B cell (primary cell): ENCODE measurements at places on chromosomes 16 and 17. TPM values are rescaled to one million over a fixed set of nuclear protein-coding genes. Genes with fewer than 3 reads are reported as not detected.

- peak; percentile 78 for DNase-seq
Observed at GRCh38 chr17:76528156-76528527, 9.4 kb downstream of the CYGB start.

DNA sequence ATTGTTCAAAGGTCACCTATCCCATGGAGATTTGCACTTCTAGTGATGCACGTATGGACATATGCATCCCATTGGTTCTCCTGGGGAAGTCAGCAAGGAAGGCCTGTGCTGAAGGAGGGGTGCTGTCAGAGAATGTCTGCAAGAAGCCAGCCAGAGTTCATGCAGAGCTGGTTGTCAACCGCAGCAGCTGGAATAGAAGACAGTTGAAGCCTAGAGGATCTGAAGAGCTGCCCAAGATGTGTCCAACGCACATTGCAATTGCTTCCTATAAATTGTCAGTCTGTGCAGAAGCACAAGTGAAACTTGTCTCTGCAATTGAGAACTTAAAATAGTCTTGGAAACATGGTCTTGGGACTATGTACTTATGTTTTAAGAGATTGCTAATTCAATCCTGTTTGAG lies 82.1 kb upstream of the CNTNAP4 start:
- DNase-seq, result no peak

DNA sequence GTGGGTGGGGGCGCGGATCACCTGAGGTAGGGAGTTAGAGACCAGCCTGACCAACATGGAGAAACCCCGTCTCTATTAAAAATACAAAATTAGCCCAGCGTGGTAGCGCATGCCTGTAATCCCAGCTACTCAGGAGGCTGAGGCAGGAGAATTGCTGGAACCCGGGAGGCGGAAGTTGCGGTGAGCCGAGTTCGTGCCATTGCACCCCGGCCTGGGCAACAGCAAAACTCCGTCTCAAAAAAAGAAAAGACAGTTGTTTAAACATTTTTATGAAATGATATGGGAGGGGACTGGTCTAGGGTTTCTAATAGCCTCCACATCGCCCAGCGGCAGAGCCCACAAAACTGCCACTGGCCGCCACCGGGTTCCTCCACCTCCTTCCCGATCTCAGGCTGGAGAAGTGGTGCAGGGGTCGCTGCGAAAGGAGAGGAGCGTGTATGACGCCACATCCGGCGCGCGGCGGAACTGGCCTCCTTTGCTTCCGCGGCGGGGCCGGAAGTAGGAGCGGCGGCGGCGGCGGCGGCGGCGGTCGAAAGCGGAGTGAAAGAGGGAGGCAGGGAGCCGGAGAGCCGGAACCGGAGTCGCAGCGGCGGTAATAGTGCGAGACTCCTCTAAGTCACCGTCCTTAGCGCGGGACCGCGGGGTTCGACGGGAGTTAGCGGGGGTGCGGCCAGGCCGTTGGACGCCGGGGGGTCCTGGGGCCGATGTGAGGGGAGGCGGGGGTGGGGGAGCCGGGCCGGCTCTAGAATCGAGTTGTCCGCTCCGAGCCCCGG lies at the start of gene PPP4C:
PPP4C (plus strand) TSS at position 492 of the 773 bp plus-strand sequence. CDS start 384 bp downstream, outside the sequence.
- DNase-seq, result peak; percentile 93

The CLEC18A gene
- 0.52 and 1.3 TPM in 2 replicates for polyA plus RNA-seq

- no peak for DNase-seq
Observed at GRCh38 chr17:69978056-69978646, 96.9 kb upstream of the KCNJ16 start.

DNA sequence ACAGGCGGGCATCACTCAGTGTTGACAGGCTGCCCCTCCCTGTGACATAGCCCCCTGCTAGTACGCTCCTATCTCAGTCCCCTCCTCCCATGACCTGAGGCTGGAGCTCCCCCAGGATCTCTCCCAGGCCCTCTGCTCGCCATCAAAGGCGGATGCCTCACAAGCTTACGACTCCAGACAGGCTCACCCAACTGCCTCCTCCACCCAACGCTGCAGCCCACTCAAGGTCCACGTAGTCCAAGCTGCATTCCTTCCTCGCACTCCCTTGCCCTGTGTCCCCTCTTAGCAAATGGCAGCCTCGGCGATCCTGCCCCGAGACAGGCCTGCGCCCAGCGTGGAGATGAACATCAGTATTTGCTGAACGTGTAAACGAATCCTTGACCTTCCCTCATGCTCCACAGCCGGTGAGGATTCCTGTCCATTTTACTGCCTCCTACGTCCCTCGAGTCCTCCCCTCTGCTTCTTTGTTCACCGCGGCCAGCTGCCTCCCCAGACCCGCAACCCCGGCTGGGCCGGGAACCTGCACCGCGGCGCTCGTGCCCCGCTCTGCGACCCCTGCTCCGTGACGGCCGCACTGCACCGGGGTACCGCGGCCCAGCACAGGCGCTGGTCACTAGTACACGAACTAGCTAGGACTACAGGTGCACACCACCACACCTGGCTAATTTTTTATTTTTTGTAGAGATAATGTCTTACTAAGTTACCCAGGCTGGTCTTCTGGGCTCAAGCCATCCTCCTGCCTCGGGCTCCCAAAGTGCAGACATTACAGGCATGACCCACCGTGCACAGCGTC lies 838 bp upstream of the TMEM97 start:
- DNase-seq, result peak; percentile 33

DNA sequence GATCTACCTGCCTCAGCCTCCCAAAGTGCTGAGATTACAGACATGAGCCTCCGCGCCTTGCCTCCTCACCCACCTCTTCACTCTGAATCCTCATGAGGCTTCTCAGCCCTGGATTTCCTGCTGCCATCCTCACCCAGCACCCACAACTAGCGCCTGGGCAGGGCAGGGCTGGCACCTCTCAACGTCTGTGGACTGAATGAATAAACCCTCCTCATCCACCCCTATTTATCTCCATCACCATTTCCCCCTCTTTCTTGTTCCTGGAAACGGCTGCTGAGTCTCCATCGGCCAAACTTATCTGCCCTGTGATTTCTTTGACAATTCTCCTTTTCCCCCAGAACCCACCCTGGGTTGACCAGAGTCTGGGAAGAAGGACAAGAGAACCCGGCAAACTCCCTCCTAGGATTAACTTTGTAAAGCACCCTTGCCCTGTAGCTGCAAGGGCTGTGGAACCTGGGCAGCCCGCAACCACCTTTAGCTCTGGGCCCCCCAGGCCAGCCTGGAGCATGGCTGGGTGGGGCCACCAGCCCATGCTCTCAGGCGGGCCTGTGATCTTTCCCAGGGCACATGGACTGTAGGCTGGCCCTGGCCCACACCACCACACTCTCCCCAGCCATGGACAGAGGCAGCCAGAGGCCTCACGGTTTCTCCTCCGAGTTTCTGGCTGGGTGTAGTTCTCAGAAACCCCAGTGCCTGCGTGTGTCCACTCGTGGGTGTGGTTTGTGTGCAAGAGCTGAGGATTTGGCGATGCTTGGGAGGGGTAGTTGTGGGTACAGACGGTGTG lies 2.4 kb downstream of the SPN start:
- DNase-seq, result peak; percentile 38

The C17orf107 gene
- 4.6 and 9.4 TPM in 2 replicates for polyA plus RNA-seq

The BEAN1 gene
- polyA plus RNA-seq, result not detected in 2 replicates

DNA sequence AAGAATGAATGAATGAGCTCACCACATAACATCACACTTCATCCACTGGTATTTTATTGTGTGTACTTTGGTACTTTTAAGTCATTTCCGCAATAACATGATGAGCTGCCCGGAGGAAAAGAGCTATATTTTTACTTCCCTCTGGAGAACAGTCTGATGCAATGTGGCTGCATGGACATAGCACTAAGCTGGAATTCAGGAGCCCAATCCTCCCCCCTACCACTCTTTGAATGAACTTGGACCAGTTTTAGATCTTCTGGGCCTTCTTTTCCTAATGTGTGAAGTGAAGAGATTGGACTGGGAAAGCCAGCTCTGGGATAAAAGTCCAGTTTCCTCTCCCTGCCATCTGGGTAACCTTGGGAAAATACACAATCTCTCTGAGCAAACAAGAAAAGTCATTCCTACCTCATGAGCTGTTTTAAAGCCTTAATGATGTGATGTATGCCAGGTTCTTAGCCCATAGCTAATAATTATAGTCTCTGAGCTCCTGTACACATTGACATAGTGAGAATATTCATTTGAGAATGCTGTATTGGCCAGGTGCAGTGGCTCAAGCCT lies 79.3 kb downstream of the ABCC12 start:
- no peak for DNase-seq

GRCh38 chr16:81578076-81578475 lies 133.5 kb downstream of the CMIP start:
- DNase-seq, result no peak
